ENCODE measurements at places on chromosomes 7 and 10.
A peak's percentile ranks its signal among the peaks of the same experiment; 100 is the strongest.

- DNase-seq: no peak
Measured at GRCh38 chr10:96556003-96556402, 30.8 kb downstream of the TM9SF3 start.

GRCh38 chr10:128326251-128326650 lies 200.0 kb upstream of the MKI67 start:
- no peak for DNase-seq

DNA sequence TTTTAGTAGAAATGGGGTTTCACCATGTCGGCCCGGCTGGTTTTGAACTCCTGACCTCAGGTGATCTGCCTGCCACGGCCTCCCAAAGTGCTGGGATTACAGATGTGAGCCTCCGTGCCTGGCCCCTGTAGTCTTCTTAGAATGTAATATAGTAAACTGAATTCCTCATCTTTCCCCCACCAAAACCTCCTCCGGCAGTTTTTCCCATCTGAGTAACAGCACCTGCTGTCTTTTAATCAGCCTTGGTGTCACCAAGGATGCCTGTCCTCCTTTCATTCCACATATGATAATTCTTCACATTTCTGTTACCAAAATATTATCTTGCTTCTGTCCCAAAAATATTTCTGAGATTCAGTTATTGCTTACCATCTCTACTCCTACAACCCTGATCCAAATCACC lies 80.2 kb downstream of the ZEB1 start:
- no peak for DNase-seq

DNA sequence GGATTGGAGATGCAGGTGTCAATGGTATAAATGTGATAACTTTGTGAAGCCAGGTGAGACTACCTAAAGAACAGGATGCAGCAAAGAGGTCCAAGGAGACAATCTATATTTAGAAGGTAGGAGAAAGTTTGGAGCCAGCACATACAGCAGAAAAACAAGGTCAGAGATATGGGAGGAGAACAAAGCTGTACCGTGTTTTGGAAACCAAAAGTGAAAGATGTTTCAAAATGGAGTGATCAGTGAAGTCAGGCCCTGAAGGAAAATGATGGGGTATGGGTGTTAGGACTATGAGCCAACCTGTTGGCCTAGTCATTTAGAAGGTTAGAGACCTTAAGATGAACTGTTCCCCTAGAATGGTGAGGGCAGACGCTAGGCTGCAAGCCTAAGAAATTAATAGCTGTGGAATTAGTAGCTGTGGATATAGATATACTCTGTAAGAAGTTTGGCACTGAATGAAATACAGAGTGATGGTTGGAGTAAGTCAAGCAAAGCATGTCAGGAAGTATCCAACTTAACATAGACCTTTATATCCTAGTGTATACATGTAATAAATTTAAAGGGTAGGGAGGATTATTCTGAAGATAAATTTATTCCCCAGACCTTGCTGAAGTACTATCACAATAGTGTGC lies 149.8 kb upstream of the WNT16 start:
- DNase-seq: no peak

GRCh38 chr10:111079241-111079760 lies 2.5 kb downstream of the ADRA2A start:
- DNase-seq: no peak

DNA sequence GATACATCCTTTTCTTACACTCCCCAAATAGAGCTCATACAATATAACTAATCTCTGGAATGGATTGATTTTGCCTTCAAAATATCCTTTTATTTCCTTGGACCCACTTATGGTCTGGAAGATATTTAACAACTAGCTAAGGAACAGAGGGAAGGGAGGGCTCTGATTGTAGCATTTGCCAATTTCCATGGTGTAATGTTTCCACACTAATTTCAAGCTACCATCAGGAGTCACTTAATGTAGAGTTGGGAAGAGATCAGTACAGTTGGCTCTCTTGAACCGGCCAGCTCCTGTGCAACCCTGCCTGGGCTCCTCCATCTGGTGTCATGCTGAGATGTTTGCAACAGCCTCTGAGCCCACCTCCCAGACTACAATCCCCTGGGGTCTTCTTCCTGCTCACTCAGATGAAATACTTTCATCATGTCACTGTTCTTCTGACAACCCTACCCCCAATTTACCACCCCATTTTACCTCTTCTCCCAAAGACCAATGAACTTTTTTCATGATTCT lies 8.0 kb upstream of the IL6 start:
- no peak for DNase-seq

GRCh38 chr10:97331153-97331703 lies 3.3 kb downstream of the FRAT2 start:
- no peak for DNase-seq

DNA sequence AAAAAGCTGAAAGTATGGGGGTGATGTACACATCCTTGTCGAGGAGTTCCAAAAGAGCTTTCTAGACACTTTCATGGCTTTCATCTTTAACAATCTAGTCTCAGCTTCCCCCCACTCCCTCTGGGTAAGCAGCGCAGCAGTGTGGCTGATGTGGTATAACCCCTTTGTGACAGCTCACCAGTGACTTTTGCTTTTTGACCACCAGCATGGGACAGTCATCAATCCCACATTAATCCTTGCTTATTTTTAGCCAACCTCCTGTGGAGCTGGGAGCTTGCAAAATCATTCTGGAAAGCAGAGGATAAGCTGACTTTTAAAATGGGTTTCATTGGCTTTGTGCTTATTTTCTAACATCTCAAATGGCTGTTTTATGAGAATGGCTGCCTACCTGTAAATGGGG lies 272.7 kb downstream of the HDAC9 start:
- no peak for DNase-seq

DNA sequence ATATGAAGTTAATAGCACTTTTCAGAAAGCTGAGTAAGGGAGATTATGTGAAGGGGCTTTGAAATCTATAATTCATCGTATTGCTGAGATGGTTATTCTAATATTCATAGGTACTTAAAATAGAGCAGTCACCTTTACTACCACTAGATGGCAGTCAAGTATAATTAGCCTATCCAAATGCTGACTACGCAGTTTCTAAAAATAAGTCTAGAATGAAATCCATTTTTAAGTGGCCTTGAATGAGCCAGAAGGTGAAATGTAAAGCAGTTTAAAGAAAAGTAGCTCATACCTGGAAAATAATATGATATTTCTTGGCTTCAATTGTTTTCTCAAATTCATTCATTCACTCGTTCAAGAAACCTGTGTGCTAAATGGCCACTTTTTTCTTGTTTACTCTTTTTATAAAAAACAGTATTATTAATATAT lies 1277.1 kb downstream of the GATA3 start:
- peak; percentile 3 for DNase-seq

GRCh38 chr10:99859585-99859984 lies 77.1 kb downstream of the ABCC2 start:
- no peak for DNase-seq

- no peak for DNase-seq
Measured at GRCh38 chr10:71471957-71472365, 75.2 kb downstream of the CDH23 start.

DNA sequence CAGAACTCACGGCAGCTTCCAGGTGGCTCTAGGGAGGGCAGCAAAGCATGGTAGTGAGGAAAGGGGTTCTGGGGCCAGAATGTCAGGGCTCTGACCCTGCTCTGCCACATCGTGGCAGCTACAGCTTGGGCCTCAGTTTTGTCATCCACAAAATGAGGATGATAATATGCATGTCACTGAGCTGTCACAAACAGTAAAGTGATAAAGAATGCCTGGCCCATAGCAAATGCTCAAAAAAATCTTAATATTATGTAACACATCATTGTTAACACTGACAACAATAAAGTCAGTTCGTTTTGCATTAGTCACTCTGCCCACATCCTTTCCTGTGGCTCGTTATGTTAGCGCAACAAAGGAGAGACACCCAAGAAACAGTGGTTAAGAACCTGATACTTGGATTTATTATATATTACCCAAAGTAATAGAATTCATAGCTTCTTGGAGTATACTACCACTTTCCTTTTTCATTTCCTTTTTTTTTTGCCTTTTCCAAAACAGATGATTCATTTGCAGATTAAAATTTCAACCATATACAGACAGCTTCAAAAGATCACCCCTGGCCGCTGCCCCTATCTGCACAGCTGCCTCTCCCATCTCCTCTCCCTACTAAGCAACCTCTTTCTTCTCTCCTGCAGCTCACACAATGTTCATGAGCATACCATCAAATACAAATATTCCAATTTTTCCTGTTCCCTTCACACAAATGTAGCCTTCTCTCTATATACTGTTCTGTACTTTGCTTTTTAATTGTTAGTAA lies 45.5 kb upstream of the DDC start:
- DNase-seq: no peak

DNA sequence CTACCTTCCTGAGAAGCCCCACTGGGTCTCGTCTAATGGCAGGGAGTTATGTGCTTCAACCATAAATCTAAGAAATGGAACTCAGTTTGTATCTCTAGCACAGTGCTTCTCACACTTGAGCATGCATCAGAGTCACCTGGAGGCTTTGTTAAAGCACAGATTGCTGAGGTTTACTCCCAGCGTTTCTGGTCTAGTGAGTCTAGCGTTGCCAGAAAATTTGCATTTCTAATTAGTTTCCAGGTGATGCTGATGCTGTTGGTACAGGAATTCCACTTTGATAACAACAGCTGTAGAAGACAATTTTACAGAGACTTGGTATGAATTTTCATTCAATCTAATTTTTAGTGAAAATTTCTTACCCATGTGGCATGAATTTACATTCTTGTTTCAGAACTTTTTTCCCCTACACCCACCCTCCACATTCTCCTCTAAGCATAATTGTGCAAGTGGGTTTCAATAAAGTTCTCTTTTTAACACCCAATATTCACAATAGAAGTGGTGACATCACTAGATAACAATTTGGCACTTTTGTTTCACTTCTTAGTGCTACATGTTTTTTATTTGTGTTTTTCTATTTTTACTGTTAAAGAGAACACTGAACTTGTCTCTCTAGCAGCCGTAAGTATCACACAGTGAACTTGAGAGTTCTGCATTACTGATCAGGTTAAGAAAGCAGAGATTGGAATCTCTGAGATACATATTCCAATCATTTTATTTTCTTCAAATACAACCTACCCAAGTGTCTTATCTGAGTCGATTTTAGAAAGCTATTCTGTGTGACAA lies 48.4 kb upstream of the BET1 start:
- DNase-seq: no peak

DNA sequence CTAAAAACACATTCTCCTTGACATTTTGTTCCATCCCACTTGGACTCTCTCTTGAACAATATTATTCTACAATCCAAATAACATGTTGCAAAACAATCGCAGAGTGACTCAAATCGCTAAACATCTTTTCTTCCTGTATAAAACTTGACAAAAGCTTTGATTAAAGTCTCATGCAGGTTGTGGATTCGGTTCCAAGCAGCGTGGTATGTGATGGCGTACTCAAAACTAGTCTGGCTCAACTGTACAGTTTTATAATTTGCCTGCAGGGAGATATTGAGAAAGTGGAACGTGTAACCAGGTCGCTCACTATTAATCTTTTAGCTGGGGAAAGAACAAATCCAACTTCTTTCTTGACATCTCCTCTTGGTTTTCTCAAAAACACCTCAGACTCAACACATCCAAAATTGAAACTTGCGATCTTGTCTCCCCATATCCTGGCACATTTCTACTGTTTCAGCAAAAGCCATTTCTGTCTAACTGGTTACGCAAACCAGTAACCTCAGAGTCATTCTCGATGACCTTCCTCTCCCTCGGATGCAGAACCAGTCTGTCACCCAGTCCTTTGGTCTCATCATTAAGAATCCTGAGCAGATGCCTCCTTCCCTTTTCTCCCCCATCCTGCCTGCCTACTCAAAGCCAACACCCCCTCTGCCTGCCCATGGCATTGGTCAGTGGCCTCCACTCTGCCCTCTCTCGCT lies 100.1 kb downstream of the CACNB2 start:
- DNase-seq: no peak

DNA sequence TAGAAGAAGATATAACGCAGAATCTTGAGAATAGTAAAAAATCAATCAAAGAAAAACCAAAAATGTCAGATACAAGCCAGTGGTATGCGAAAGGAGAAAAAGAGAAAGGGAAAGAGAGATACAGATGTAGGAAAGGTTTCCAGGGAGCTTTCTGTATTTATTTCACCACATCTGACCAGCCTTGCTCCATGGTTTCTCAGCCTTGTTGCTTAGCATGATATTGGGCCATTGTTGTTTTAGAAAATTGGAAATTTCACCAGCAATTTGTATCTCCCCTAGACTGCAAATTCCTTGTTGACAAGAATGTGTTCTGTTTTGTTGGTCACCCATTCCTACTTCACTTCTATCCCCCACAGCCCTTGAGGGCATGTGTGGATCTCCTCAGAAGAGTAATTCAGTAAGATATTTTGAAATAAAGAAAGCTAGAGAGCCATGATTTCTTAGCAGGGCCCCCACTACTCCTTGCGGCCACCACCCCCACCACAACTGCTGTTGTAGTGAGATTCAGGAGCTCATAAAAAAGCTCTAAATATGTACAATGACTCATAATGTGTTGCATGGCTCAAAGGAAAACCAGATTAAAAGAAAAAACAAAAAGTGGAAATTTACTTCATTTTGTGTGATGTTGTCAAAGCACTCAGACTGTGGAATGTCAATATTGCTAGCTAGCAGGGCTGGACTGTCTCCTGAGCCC lies 138.7 kb downstream of the CHRM2 start:
- DNase-seq: no peak

DNA sequence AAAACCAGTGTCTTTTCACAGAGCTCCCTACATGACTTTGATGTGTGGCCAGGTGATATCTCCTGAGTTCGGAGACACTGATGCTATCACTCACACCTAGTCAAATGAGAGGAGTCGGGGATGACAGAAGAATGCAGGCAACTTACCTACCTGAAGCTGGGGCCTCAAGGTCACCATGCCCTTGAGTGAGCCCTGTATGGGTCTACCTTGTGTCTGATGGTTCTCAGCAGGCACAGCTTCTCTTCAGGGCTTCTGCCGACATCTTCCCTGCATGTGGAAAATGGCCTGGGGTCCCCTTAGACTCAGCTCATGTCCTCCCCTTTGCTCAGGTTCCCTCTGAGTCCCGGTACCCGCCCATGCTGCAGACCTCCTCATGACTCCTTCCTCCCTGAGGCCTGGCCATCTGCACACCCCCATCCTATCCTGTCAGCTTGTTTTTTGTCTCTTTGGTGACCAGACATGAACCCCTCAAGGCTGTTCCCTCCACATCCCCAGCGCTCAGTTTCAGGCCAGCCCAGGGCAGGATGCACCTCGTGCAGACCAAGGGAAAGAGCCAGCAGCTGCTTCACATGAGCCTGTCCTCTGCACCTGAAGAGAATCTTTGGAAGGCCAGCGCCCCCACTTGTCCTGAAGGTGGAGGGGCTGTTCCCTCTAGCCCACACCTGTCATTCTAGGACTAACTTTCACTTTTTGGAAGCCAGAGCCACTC lies 74.6 kb upstream of the GDF10 start:
- no peak for DNase-seq

DNA sequence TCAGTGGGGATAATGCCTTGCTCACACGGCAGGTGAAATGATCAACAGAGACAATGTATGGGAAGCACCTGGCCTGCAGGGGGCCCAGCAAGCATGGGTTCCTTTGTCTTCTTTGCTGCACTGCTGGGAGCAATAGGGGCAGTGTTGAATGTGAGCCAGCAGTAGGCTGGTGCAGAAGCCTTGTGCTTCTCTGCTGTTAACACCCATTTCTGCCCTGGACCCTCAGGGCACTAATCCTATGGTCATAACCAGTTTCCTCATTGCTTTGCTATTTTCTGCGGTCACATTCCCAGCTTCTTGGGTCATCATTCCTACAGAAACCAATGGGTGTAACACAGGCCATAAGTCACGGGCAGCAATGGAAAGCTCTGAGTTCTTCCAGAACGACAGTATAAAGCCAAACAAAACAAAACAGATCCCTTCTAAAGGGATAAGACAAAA lies 10.9 kb upstream of the LGI1 start:
- DNase-seq: no peak
